ENCODE measurements at places on chromosomes 5 and 9.

- no peak for DNase-seq
Observed at GRCh38 chr5:61828856-61829255, 477.1 kb upstream of the KIF2A start.

DNA sequence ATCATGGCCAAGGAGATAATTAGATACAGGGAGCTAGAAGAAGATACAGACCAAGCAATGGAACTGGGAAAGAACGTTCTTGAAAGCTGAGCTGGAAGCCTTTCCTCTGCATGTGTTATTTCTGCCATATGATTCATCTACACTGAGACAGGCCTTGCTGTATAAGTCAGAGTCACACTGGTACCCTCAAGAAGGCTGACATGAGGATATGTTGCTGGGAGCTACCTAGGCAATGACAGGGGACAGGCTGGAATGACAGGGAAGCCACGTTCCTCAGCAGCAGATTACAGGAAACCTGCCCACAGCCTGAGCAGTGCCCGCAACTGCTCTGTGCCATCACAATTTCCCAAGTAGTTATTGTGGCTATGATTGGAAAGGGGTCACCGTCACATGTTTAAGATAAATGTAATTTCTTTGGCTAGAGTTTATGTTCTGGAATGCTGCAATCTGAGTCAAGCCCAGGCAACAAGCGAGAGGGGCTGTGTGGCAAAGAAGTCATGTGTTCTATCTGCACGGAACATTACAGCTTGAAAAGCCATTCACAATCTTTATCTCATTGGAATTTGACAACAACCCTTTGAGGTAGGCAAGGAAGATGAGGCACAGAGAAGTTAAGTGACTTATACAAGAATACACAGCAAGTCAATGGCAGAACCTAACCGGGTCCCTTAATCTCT lies 108.2 kb downstream of the TTLL11 start:
- DNase-seq, result no peak

- DNase-seq, result no peak
Observed at GRCh38 chr5:43967165-43967564, 364.2 kb downstream of the NNT start.

- DNase-seq, result no peak
Observed at GRCh38 chr5:92841604-92842155, 739.3 kb downstream of the NR2F1-AS1 start.

DNA sequence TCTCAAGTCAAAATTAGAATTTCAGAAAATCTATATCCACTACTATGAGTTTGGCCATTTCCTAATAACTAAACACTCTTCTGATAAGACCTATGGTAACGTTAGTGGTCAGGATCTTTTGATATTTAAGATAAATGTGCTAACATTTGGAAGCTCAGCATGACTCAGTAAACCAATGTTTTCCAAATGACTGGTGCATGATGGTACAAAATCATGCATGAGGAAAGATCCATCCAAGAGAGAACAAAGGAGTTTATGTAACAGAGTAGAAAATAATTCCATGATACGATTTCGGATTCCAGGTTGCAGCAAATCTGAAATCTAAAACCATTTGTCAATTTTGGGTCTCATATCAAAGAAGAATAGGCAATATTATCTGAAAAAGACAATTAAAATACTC lies 279.2 kb downstream of the NSG2 start:
- DNase-seq, result no peak

DNA sequence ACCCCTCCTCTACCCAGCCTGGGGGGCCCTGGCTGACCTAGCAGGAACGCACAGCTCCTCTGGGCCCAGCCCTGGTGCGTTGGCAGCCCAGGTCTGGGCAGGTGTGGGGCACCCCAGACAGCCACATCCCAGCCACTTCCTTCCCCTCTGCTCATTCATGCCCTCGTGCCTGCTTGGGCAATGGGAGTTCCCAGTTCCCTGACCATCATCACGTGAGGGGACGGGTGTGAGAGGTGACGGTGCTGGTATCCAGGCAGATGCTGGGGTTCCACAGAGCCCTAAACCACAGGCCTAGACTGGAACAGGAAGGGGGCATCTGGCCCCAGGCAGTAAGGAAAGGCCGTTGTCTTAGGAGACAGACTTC lies 8.4 kb downstream of the RALGDS start:
- no peak for DNase-seq

GRCh38 chr5:58404734-58405133 lies 55.2 kb downstream of the PLK2 start:
- no peak for DNase-seq

GRCh38 chr9:97801180-97801579 lies 51.8 kb upstream of the FOXE1 start:
- no peak for DNase-seq

- DNase-seq, result no peak
Observed at GRCh38 chr9:128142596-128142995, 6.7 kb upstream of the LCN2 start.

GRCh38 chr9:68507130-68507805 lies 33.4 kb downstream of the TMEM252 start:
- peak; percentile 73 for DNase-seq

GRCh38 chr5:165863239-165863638 lies 2357.8 kb downstream of the MAT2B start:
- DNase-seq, result no peak

DNA sequence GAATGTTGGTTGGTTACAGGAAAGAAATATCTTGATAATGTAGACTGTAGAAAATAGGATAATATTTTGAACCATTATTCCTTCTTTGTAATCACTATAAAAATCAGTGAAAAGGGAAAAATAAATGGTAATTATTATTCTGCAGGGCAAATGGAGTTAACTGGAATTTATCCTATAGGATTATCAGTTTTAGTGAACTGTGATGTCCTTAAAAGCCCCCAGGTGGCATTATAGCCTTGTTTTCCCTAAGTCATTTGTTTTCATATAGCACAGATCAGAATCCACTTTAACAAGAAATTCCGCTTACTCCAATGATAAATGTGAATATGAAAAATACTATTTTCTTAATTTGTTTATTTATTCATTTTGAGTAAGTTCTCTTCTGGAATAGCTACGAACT lies 26.2 kb upstream of the WDR41 start:
- DNase-seq, result peak; percentile 62

- peak; percentile 98 for DNase-seq
Observed at GRCh38 chr9:37465249-37466036, at the start of gene ZBTB5. Gene ZBTB5, minus strand, starts transcription at chr9:37465450. Its CDS starts 22,899 bp downstream, at chr9:37442551.

DNA sequence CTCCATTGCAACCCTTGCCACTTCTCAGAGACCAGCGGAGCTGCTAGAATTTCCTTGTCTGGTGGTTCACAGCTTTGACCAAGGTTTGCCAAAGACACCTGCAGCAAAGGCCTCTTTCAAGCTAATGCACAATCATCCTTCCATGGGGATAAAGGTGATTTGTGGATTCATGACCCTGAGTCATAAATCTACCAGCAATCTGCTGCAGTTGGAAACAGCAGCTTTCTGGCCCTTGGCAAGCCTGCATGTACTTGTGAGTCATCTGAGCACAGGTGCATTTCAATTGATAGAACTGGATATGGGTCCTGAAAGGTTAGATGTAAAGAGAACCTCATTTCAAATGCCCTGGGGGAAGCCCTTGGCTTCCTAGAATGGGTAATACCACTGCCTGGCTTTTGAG lies 21.6 kb upstream of the TCF7 start:
- no peak for DNase-seq

GRCh38 chr5:11046160-11046559 lies 285.1 kb upstream of the DAP start:
- DNase-seq, result peak; percentile 62

DNA sequence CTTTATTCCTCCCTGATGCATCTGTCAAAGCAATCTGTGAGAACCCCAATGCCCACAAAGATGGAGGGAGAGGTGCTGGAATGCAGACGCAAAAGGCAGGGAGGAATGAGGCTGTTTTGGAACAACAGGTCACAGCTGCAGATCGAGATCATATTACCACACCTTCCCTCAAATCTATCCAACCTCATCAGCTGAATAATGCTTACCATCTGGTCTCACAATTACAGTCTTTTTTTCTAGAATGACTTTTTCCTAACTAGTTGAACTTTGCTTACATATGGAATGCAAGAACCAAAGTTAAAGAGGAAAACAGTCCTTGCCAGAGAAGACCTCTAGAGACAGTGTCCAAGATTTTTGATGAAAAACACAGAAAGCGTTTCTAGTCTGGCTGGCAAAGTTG lies 158.1 kb downstream of the LPAR1 start:
- no peak for DNase-seq

GRCh38 chr5:124740071-124740470 lies 6.4 kb downstream of the ZNF608 start:
- DNase-seq, result no peak

DNA sequence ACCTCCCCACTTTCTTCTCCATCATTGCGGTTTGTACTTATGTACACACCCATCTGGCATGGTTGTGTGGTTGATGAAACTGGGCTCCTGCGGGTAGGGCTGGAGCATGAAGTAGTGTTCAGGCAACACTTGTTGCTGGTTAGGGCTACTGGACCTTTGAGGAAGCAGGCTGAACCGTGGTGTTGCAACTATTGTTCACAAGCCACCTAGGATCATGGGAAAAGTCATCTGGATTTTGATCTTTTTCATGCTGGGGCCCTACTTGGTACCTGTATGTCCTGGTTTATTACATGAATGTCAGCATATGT lies 40.1 kb upstream of the TIFAB start:
- no peak for DNase-seq

- DNase-seq, result no peak
Observed at GRCh38 chr5:156498226-156498980, 171.4 kb downstream of the SGCD start.

DNA sequence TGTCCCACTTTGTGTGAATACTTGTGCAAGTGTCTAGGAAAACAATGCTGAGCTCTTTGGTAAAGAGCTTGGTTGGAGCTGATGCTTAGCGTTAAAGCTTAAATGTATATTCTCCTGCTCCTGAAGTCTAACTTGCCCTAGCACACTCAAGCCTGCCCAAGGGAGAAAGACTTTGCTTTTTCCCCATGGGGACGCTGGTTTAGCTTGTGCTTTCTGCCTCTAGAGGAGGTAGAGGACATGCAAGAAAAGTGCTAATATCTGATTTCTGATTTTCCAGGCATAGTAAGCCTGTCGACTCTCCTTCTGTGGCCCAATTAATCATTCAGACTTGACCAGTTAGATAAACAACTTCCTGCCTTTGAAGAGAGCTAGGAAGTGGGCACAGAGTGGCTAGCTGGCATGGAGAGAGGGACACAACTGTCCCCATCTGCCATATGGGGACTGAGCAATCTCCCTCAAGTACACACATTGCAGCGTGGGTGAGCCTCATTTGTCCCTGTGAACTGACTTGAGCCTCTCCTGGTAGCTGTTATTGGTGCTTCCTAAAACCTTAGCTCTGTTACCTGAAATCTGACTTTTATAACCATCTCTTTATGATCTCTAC lies 348.4 kb downstream of the BRINP1 start:
- no peak for DNase-seq

DNA sequence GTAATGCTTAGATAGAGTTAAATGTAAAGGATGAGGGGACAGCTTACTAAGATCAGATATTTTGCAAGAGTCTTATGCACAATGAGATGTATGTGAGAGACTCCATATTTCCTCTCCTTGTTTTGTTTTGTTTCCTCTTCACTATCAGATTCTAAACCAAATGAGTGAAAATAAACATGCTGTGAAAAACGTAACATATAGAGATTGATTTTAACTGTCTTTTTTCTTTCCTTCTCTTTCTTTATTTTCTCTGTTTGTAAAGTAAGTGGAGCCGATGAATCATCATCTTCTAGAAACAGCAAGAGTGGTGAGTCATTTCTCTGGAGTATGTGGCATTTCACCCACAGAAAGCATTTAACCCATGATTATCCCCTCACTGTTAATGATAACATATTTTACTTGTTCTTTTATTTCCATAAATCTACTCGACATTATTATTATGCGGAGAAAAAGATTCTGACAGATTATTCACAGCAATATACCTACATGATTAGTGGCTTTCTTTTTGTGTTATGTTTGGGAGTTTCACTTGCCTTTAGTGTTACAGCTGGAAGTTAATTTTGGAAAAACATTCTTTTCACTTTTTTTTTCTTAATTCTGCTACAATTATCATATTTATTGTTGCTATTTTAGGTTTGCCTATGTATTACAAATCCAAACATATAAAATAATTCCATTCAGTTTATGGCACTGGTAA lies 2.1 kb upstream of the ANXA1 start:
- DNase-seq, result peak; percentile 65

- DNase-seq, result no peak
Observed at GRCh38 chr9:95607507-95607906, 90.7 kb upstream of the PTCH1 start.

GRCh38 chr5:1727571-1727970 lies 72.1 kb downstream of the MRPL36 start:
- DNase-seq, result no peak

DNA sequence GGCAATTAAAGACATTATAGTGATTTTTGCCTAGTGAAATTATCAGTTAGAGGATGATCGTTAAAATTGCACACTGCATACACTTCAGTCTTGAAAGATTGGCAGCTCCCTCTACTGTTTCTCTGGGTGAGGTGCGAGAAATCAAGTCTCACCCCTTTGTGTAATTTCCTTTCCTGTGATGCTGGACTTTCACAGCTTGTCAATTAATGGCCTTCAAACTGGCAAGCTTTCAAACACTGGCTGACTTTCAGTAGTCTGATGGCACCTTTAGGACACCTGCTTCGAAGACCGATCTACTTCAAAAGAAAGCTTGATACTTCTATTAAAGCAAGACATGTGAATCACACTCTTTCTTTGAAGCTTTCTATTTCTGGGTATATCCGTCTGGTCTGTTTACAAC lies 706.7 kb upstream of the PTPRD start:
- peak; percentile 59 for DNase-seq

- peak; percentile 82 for DNase-seq
Observed at GRCh38 chr5:9288234-9288633, 257.6 kb downstream of the SEMA5A start.

DNA sequence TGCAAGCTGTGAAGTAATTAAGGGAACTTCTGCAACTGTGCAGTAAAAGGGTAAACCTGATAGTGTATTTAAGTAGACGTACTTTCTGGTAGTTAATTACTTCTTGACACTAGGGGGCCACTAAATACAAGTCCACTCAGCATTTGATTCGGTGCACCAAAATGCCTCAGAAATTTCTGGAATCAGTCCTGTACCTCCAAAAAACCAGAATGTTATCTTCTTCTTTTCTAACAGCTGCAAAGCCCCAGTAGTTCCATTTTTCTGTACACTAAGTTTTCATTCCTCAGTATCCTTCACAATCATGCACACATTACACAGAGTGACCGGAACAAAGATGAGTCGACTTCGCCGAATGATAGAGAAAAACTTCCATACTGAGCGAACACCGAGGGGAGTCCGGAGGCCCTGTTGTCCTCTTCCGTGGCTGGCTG lies 484 bp downstream of the GFM2 start:
- DNase-seq, result peak; percentile 60

DNA sequence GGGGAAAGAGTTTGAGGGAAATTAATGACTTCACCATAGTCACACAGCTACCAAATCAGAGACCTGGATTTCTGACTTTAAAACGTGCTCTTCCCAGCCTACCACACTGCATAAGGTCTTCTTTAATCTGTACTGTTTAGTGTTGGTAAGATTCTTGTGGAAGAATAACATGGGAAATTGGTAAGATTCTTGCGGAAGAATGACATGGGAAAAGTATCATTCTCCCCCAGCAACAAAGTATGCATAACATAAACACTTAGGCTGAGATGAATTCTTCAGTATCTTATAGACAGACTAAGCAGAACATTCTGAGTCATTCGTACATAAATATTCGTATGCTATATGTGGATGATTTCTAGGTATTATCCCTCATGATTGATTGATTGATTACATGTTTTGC lies 170.4 kb downstream of the FOCAD start:
- DNase-seq, result peak; percentile 10
